ENCODE measurements at places on chromosomes 4 and X.

- no peak for DNase-seq
Measured at GRCh38 chr4:128153800-128154199, 92.7 kb downstream of the LARP1B start.

DNA sequence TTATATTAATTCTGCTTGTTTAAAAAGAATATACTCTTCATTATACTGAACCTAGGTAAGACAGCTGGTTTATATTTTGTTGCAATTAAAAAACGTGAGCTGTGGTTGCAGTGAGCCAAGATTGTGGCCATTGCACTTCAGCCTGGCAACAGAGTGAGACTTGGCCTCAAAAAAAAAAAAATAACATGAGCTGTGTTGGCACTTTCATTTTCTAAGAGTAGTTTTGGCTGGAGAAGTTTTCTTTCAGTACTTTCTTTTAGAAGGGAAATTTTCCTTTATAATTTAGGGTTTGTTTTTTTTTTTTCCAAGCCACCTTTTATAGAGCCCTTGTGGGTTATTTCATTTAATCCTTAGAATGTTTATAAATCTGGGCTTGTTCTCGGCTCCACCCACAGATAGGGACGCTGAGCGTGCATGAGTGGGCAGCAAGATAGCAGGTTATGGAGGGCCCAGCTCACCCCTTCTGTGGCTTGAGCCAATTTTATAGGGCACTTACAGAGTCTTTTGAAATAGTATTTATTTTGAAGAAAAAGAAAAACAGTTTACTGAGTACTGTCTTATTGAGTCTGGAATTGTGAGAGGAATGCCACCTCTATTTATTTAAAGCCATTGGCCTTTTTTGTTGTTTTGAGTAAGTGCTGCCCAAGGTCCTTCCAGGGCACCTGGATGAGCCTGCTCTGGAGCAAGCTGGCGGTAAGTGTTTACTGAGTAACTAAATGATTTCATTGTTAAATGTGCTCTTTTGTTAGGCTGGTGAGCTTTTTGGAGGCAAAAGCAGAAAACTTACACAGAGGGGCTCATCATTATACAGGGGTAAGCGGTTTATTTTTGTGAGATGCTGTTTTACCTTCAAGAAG lies 60.9 kb downstream of the HTT start:
- DNase-seq, result no peak

DNA sequence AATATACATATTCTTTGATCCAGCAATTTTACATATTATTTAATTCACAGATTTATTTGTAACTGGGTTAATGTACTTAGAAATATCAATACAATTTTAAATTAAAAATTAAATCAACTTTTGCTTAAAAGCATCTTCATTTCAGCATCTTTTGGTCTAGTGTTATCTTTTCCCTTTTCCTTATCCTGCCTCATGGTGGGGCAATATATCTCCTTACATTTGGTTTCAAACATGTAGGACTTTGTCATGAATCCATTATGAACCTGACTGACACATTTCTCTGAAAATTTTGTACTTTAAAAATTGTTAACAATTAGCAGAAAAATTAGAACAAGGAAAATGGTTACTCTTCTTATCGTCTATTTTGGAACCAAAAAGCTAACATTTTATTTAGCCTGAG lies 42.8 kb upstream of the ANK2 start:
- no peak for DNase-seq

- DNase-seq, result no peak
Measured at GRCh38 chr4:15910155-15910940, 28.2 kb downstream of the FGFBP1 start.

- no peak for DNase-seq
Measured at GRCh38 chr4:20422398-20422797, 170.7 kb downstream of the SLIT2 start.

DNA sequence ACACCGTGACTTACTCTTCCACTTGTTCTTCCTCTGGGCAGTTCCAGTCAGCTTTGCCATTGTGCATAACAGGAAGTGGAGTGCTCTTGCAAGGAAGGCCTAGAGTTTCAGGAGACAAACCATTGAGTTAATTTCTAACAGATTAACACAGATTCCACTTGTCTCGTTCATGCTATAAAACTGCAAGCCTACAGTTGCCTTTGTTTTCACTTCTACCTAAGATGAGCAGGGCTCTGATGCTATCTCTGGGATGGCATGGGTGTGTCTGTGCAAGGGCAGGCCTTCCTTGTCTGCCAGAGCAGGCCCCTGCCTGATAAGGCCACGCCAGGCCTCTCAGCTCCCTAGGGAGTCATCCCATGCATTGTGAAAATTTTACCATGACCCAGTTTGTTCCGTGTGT lies 67.7 kb upstream of the PGRMC2 start:
- no peak for DNase-seq

- DNase-seq, result no peak
Measured at GRCh38 chr4:123352240-123352945, 44.2 kb upstream of the SPRY1 start.

GRCh38 chr4:109616243-109616642 lies 56.2 kb downstream of the MCUB start:
- DNase-seq, result no peak

DNA sequence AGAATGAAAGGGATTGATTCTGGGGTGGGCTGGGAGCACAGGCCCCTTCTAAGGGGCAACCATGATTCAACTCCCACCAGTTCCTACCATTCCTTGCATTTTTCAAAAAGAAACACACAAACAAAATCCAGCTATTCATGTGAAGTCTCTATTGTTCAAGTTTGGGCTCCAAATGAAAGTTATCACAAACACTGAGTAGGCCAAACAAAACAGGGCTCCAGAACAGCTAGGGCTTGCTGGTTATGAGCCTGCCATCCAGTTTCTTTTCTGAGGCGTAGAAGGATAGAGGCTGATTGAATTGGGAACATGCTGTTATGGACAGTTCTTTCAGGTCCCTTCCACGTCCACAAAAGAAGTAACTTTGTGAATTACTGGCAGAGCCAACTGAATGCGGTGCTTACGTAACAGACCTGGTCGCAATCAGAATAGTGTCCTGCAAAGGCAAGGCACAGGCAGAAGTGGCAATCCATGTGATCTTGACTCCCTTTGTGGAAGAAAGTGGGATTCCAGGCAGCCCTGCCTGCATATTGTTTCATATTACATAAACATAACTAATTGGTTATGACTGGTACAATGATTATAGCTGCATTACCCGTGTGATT lies 244.5 kb downstream of the SCFD2 start:
- DNase-seq, result no peak

DNA sequence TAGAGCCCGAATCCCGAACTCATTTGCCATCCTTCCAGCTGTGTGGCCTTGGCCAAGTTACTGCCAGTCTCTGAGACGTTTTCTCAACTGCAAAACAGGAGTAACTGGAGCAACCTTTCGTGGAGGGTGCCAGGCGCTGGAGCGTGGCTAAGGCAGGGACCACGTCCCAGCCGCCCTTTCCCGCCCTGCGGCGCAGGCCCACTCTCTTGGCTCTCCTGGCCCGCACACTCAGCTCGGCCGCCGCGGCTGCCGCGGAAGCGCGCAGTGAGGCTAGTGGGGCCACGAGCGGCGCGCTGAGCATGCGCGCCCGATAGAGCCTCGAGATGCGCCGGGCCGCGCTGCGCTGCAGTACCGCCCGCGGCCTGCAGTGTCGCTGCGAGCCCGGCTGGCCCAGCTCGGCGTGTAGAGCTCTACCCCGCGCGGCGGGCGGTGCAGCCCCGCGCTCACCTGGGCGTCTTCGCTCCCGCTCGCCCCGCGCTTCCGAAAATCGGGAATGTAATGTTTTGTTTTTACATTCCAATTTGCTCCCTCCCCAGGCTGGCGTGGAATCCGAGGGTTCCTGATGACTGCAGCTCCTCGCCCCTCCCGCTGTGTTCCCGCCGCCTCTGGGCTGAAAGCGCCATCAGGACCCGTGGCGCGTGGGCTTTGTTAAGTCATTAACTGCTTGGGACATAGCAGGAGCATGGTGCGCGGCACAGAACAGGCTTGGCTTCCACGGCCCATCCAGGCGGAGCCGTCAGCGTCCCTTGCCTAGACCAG lies 4.0 kb upstream of the ZNF518B start:
- DNase-seq, result peak; percentile 11

DNA sequence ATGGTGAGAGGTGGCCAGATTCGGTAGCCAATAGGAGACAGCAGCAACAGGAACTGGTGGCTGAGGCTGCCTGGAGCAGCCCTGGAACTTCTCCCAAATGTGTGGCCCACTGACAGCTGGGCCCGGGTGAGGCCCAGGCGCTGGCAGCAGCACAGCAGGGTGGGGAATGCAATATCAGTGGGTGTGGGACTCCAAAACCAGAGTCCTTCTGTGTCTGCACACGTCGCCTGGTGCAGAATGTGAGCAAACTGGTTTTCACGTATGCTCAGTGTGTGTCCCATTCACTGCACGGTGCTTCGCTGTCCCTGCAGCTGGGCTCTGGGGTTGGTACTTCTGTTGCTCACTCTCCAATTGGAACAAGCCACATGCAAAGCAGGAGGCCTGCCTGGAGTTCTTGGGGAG lies 14.4 kb upstream of the CENPU start:
- no peak for DNase-seq

GRCh38 chr4:120010646-120011045 lies 56.0 kb downstream of the MAD2L1 start:
- DNase-seq, result no peak

DNA sequence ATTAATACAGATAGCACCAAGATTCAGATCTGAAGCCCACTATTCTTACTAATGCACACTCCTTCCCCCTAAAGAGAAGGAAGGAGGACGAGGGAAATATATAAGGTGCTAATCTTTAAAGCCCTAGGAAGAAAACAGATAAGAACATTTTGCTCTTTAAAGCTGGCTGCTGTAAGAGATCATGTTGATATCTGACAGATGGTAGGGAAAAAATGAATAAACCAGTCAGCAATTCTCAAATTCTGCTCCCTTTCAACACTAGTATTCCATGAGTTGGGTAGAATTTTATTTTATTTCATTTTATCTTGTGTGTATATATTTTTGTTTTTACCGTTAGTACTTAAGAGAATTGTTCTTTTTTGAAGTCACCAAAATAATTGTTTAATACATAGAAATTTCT lies 19.2 kb downstream of the OTC start:
- DNase-seq, result no peak

GRCh38 chrX:28487818-28488217 lies 99.4 kb upstream of the IL1RAPL1 start:
- DNase-seq, result no peak

DNA sequence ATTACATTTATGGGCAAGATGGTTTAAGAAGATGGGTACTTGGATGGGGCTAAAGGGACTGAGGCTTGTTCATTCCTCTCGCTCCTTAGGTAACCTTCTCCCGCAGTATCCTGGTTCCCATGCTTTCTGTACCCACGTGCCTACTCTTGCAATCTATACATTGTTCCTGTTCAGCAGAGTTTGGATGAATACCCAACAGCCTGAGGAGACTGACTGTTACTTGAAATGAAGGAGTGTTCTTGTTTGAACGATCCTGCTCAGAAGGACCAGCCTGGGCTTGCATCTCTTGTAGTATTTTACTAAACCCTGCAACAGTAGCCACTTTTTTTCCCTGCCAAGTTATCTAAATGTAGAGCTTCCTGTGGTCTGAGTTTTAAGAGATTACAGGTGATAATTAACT lies 33.7 kb upstream of the ADH6 start:
- DNase-seq, result no peak

GRCh38 chrX:55240788-55241340 lies 20.7 kb downstream of the PAGE5 start:
- DNase-seq, result no peak

DNA sequence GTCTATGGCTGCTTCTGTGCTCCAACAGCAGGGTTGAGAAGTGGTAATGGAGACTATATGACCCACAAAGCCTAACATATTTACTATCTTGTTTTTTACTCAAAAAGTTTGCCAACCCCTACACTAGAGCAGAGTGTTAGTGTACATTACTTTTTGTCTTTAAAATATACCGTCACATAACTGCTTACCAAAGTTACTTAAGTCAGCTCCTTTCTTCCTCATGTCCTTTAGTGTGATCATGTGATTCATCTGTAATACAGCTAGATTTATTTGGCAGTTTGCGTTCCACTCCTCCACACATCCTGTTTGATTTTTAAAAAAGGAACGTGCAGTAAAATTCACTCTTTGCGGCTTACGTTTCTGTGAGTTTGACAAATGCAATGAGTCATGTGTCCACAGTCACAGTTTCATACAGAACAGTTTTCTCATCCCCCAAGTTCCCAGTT lies 162.4 kb upstream of the GPRIN3 start:
- DNase-seq, result no peak

DNA sequence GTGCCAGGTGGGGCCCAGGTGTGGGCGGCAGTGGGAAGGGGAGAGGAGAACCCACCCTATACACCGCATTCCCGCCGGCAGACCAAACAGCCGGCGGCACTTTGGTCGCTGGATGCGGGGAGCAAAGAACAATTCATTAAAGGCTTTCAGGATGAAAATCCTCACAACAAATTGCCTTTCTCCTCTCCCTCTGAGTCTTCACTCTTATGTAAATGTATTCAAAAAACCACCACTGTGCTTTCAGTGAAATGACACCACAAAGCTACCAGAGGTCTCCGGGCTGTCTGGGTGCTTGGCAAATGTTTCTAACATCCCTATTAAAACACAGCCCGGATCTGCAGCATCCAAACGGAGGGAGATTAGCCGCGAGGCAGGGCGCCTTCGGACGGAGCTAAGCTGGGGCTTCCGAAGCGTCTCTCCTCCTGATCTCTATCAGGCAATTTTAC lies 171.8 kb upstream of the TBL1X start:
- DNase-seq, result no peak

DNA sequence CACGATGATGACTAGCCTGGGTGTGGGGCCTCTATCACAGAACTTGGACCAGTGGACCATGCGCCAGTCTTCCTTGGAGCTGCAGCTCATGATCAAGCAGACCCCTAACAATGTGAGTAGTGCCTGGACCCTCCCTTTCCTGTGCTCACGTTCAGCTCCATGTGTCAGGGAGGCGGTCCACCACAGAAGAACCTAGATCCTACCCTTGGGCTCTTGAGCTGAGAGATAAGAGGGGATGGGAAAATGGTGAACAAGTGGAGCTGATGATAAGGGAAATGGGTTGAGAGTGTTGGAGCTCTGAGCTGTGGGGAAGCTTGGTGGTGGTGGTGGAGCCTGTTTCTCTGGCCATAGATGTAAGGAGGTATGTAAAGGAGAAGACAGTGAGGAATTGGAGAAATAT lies 13.1 kb downstream of the MED12 start:
- DNase-seq, result no peak

DNA sequence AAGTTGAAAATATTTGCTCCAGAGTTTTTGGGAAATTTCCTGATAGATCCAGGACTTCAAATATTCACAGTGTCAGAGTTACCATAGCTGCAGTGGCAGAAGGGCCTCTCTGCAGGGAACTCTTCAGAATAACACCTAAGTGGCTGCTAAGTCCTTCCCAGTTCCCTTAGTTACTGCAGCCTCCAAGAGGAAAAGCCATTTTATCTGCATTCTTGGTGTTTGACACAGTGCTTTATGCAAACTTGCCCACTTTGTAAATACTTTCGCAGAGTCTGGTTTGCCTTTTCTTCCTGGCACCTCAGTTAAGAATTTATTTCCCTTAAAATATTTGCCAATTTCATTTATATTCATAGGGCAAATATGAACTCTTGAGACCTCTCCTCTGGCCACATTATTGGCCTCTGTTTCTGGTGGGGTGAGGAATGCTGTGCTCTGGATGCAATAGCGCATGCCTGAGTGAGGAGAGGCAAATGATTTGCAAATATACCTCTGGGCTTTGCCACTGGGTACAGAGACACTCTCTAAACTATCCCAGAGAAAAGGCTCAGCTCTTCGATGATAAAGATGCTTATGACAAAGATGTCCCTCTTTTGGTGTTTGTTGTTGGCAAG lies 566.3 kb upstream of the NR3C2 start:
- no peak for DNase-seq
